ENCODE measurements at places on chromosomes 16 and 17. TPM values are rescaled to one million over a fixed set of nuclear protein-coding genes. Genes with fewer than 3 reads are reported as not detected.

ABAT gene
- 3.0 TPM for total RNA-seq

TBX21 gene
- 27.5 TPM for total RNA-seq

DNA sequence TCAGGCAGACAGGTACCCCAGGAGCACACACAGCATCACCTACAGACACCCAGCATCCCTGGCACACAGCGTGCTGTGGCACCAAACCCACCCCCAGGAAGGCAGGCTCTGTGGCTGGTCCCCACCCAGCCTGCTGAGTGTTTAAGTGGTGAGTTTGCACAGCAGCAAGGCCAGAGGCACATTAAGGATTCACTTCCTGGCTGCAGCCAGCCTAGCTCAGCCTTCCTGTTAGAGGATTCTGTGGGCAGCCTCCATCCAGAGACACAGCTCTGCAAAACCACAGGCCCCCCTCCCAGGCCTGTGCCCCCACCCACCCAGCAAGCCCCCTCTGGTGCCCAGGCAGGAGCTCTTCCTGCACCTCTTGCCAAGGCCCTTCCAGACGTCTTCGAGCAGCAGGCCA lies 36.1 kb upstream of the PHB1 start:
- DNase-seq: peak; percentile 24
- peaks cover 9% of the 10 kb centered on the region for H3K27me3 ChIP-seq
- H3K27ac ChIP-seq: peak overlapping the region; percentile 31
- H3K36me3 ChIP-seq: no peaks in the 10 kb centered on the region
- H3K4me1 ChIP-seq: peaks cover 16% of the 10 kb centered on the region

DNA sequence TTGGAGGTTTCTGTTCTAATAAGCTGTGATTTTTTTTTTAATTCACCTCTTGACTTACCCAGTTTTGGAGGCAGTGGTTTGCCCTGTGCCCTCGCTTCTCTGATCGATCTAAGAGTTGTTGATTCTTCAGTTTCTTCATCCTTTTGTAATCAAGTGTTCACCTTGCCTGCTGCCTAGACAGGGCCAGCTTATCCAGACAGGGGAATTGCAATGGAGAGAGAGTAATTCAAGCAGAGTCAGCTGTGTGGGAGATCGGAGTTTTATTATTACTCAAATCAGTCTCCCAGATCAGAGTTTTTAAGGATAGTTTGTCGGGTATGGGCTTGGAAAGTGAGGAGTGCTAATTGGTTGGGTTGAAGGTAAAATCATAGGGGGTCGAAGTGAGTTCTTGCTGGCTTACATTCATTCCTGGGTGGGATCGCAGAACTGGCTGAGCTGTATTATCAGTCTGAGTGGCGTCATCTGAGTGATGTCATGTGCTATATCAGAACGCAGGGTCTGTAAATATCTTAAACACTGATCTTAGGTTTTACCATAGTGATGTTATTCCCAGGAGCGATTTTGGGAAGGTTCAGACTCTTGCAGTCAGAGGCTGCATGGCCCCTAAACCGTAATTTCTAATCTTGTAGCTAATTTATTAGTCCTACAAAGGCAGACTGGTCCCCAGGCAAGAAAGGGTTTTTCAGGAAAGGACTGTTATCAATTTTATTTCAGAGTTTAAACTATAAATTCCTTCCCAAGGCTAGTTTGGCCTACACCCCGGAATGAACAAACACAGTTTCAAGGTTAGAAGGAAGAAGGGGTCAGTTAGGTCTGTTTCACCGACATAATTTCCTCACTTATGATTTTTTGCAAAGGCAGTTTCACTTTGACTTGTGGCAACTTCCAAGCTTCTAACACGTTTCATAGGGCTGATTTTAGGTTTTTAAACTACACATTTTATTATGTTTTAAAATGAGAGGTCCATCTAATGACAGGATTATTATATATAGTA lies 21.5 kb upstream of the KCNJ16 start:
- H3K36me3 ChIP-seq: no peaks in the 10 kb centered on the region
- H3K27me3 ChIP-seq: no peaks in the 10 kb centered on the region
- H3K4me3 ChIP-seq: no peak overlapping the region
- H3K4me1 ChIP-seq: no peaks in the 10 kb centered on the region
- DNase-seq: no peak
- H3K27ac ChIP-seq: no peak overlapping the region

- H3K4me1 ChIP-seq: no peaks in the 10 kb centered on the region
- H3K4me3 ChIP-seq: no peak overlapping the region
Measured at GRCh38 chr17:61657338-61657737, 66.3 kb upstream of the NACA2 start.

GRCh38 chr16:3444032-3444388 lies 530 bp downstream of the NAA60 start:
- peaks cover 52% of the 10 kb centered on the region for H3K36me3 ChIP-seq
- H3K4me3 ChIP-seq: peak overlapping the region; percentile 95
- H3K27ac ChIP-seq: peak overlapping the region; percentile 96
- no peaks in the 10 kb centered on the region for H3K27me3 ChIP-seq

- H3K27me3 ChIP-seq: no peaks in the 10 kb centered on the region
- no peak overlapping the region for H3K4me3 ChIP-seq
- H3K4me1 ChIP-seq: peaks cover 2% of the 10 kb centered on the region
- H3K27ac ChIP-seq: no peak overlapping the region
- H3K36me3 ChIP-seq: no peaks in the 10 kb centered on the region
Measured at GRCh38 chr17:82838386-82839063, 1.3 kb downstream of the ZNF750 start.
